ENCODE measurements at places on chromosomes 7 and 10. TPM values are rescaled to one million over a fixed set of nuclear protein-coding genes. Genes with fewer than 3 reads are reported as not detected.

Gene CAV2
- total RNA-seq: 232 TPM

Gene CLEC2L
- not detected for total RNA-seq

Gene COPG2
- total RNA-seq: 16.3 TPM

Gene TMEM176B
- total RNA-seq: 43.0 TPM

Gene GOLGA7B
- 3.2 TPM for total RNA-seq

Gene TPST1
- total RNA-seq: 20.7 TPM

Gene MACROH2A2
- total RNA-seq: 2.4 TPM

Gene LRGUK
- total RNA-seq: 0.57 TPM

Gene ASAH2
- total RNA-seq: 0.34 TPM

Gene NKX1-2
- not detected for total RNA-seq
